NCI-H82 (cell line): ENCODE measurements at places on chromosomes 2 and 18.

DNA sequence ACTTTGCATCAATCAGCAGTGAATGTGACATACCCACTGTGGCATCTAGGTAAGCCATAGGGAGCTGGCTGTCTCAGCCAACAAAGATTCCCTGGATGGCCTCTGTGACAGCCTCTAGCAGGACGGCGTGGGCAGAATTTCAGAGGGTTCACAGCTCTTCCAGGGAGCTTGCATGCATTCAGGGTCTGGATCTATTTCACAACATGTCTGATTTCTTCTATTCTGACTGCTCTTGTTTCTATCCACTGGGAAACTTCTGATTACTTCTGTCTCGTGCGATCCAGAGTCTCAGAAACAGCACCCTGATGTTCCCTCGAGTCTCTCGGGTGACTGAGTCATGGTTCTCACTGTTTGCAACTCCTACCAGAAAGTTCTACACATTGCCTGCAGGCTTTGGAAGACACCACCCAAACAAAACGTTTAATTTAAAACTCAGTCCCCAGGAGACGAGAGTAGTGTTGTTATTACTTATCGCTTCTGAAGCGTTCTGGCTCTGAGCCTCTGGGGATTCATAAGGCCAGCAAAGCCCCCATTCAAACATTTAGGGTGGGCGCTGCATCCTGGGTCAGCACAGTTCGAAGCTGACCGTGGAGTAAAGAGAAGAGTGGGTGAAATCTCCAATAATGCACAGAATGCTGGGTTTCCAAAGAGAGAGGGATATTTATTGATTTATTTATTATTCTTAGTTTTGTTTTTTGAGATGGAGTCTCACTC, 41.9 kb upstream of the ODC1 start:
- no peak for DNase-seq

DNA sequence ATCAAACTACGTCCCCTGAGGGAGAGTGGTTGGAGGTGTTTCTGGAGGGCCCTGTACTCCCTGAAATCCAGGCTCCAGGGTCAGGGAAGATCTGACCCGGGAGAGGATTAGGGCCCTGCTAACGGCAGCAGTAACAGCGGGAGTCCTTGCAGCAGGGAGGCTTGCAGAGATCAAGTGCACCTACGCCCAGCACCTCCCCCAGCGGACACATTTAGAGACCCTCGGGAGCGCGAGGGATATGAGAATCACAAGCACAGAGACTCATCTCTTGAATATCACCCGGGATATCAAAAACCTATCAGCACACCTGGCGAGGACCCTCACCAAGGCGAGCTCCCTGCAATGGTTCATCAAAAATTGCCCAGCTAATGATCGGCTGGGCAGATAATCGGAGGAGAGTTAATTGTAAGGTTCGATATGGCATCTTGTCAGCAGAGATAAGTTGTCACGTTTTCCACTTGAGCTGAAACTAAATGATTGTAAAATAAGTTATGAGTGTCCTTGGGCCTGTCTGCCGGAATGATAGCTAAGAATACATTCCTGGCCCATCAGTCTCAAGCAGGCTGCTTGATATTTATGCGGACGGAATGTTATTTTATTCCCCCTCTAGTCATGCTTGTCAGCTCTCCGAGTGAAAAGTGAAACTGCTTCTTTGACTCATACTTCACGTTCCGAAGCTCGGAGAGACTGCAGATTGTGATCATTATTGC, 209.8 kb downstream of the GBX2 start:
- DNase-seq = no peak

GRCh38 chr2:38778687-38779082, 675 bp downstream of the GEMIN6 start:
- DNase-seq = peak; percentile 73

DNA sequence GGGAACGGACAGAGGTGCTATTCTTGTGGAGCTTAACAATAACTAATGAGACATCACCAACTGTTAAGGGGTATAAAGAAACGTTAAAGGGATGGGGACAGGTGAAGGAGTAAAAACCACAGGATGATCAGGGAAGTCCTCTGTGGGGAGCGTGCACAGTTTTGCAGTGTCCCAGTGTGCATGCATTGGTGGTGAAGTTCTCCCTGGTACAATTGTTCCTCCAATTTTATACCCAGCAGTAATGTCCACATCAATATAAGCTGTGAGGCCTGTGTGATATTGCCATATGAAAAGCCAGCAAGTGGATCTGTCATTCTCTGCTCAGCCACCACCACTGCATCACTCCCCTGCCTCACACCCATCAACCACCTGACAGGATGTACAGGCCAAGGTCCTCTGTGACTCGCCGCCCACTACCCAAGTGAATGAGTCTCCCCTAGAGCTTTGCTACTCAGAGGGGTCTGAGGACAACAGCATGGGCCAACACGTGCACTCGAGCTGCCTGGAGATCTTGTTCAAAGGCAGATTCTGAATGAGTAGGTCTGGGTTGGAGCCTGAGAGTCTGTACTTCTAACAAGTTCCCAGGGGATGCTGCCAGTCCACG, 4.6 kb downstream of the MLPH start:
- no peak for DNase-seq

GRCh38 chr2:145016711-145017110, 496.8 kb upstream of the ZEB2 start:
- DNase-seq = no peak

- peak; percentile 61 for DNase-seq
Observed at GRCh38 chr18:80154293-80154692, 45.2 kb downstream of the ADNP2 start.

DNA sequence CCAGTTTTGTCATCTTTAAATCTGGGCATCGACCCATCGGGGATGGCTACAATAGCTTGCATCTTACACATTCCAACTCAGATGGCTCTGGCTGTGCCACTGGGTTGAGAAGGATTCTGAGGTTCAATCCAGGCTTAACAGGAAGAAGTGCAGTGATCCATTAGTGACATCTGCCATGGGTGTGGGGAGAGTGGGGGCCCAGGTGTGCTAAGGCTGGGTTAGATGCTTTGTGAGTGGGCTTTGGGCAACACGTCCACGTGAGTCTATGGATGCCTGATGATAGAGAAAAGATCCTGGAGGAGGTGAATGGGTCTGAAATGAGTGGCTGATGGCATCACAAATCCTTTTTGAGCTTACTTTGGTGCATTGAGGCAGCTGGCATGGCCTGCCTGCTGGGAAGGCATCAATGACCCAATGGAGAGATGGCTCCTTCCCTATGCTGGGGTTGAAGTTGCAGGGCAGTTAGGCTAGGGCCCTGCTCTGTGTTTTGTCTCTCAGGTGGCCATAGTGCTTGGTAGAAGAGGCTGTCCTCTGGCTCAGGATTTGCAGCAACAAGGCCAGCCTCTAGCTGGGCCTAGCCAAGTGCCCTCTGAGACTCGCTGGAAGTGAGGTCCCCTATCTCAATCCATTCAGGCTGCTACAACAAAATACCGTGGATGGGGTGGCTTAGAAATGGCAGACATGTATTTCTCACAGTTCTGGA, 56.7 kb downstream of the HS1BP3 start:
- no peak for DNase-seq

DNA sequence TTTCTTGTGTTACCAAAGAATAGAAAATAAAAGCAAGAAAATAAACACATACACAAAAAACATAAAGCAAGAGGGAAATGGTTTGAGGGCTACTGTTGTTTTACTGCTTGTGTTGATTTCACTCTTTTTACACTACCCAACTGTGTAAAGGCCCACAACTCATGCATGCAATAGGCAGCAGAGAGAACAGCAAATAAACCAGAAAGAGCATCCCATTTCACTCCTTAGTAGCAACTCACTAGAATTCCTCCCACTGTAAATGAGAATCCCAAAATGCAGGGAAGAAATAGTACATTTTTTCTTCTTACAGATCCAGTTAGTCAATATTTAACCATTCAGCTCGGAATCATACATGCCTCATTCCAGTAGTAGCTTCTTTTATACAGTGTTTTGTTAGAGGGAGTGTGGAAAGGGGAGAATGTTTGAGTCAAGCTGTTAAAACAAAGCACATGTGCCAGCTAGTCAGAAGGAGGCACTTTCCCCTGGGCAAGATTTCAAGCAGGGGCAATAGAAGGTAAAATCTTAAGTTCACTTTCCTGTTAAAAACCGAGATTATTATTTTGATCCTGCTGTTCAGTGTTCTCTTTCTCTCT, 147.2 kb upstream of the FAM98A start:
- DNase-seq = no peak

DNA sequence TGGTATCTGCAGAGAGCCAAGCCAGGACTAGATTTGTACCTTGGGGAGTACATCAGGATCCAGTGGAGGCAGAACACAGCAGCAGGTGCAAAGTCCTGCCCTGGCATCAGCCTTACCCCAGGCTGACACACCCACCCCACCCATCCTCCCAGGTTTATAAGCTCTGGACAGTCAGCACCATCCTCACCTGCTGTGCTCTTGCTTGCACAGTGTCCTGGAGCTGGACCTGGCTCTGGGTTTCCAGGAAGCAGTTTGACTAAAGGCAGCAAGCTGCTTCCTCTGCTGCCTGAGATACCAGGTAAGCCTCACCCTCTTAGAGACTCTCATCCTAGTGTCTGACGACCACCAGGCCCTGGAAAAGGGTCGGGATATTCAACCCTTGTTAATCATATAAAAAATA, at the start of gene SULT1C3:
TSS of gene SULT1C3 (plus strand) at position 183 of the 400 bp plus-strand sequence. CDS start 7,227 bp downstream, outside the sequence.
- no peak for DNase-seq

DNA sequence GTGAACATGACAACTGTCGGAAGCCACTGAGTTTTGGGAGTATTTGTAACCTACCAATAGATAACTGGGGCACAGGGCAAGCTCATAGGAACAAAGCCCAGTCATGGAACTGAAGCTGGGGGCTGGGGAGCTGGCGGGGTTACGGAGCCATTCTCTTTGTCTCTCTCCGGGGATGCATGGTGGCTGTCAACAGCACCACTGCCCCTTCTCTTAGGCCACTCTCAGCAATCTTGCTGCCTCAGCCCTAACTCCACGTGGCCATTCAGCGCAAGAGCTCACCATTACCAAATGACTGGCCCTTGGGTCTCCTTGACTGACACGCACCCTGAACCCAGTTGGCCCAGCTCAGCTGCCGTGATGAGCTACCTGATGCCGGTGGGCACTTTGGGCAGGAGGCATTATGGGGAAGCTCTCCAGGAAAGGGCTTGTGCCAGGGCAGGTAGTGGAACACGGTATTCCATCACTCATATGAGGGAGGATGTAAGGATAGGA, 33.6 kb upstream of the ODC1 start:
- DNase-seq = no peak

GRCh38 chr2:46308081-46308480, 10.9 kb downstream of the EPAS1 start:
- no peak for DNase-seq

DNA sequence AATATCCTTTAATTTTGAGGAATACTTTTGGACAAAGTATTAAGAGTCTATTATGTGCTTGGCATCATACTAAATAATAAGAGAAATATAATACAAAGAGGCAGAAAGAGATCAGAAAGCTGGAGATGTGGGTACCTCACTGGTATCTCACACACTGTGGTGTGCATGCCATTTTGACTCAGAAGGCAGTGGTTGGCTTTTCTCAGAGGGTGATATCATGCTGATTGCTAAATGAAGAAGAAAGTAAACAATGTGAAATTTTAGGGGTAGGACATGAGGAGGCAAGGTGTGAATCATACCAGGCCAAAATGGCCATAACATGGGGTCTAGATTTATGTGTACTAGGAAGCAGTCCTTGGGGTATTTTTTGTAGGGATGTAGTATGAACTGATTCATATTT, 16.6 kb upstream of the SPOPL start:
- no peak for DNase-seq

DNA sequence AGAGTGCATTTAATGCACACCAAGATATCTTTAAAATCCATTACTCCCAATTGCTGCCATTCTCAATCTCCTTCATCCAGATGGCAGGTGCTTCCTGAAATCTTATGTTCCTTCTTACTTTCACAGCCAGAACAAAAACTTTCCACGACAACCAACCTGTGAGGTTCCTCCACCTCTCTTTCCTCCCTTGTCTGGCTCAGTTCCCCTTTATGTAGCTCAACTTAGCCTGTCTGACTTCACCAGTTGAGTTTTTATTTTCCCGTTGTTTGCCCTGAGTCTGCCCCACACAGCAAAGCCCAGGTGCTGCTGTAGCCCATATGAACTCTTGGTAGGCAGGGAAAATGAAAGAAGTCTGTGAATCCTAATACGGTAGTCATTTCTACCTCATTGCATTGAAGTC, 112.5 kb downstream of the MREG start:
- DNase-seq = no peak

- no peak for DNase-seq
Observed at GRCh38 chr2:97735161-97735561, 21.8 kb downstream of the ZAP70 start.

DNA sequence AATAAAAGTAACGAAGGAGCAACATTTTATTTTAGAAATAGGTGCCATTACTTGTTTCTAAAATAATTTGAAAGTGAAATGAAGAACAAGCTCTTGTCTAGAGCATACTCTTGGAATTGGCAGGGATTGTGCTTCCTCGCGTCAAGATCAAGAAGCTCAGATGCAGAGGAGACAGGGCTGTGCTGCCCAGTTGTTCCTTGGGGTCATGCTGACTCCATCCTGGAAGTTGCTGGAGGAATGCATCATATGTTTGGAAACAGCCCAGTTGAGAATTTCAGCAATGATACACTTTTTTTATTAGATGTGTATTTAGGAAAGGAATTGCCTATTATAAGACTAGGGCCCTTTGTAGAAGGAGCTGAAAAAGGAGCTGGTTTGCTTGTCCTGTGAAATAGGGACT, 17.2 kb downstream of the LTBP1 start:
- DNase-seq = no peak

DNA sequence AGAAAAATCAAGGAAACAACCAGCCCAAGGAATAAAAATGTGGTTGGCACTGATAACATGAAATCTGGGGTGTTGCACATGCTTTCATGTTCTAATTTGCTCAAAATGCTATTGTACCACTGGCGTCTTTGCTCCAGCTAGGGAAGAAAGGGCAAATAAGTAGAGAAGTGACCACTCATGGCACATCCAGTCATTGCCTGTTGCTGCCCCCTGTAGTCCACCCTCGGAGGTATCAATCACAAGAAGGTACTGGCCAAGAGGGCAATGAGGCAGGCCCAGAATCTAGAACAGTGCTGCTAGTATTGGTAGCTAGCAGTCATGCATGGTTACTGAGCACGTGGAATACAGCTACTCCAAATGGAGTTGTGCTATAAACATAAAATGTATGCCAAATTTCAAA, 213.4 kb downstream of the CDCA7 start:
- DNase-seq = peak; percentile 71

- DNase-seq = no peak
Observed at GRCh38 chr2:237227592-237228280, 142.0 kb downstream of the COPS8 start.

- DNase-seq = no peak
Observed at GRCh38 chr18:46040033-46040746, 31.9 kb downstream of the PSTPIP2 start.

DNA sequence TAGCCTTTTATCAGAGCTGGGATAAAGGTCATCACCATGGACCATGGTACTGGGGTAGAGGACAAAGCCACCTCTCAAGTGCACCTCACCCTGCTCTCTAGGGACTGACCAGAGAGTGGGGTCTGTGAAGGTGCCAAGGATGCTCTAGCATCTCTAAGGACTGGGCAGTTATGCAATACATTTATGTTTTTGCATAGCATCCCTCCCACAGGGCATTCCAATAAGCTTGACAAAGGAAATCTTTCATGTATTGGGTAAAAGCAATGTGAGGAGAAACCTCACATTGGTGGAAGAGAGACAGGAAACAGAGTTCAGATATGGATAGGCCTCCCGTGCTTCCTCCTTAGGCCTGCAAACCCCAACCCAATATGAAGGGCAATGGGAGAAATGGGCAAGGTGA, 31.6 kb downstream of the STK39 start:
- no peak for DNase-seq
